Activated CD4-positive, alpha-beta T cell treated with anti-CD3 and anti-CD28 coated beads, Interleukin-2, amount 50 U/mL, for 4 hours (primary cell): ENCODE measurements at places on chromosomes 3 and 15.

DNA sequence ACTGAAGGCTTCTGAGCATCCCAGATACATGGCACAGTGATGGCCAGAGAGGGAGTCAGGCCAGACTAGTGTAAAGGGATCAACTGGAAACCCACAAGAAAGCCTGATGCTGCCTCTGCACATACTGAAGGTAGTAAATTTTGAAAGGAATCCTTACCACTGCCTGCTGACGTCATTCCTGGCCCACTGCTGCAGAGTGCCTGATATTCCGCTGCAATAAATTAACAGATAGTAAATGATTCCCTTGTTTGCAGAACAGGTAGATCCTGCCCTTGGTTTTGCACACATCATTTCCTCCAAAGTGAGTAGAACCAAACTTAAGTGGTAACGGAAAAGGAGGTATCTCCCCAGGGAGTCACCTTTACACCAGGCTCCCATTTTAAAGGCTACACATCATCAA, 146.7 kb downstream of the FBN1 start:
- DNase-seq: no peak

- peak; percentile 6 for DNase-seq
Observed at GRCh38 chr3:126081618-126082361, 2.1 kb downstream of the SLC41A3 start.

GRCh38 chr3:65545429-65545828, 493.3 kb downstream of the MAGI1 start:
- DNase-seq: no peak

DNA sequence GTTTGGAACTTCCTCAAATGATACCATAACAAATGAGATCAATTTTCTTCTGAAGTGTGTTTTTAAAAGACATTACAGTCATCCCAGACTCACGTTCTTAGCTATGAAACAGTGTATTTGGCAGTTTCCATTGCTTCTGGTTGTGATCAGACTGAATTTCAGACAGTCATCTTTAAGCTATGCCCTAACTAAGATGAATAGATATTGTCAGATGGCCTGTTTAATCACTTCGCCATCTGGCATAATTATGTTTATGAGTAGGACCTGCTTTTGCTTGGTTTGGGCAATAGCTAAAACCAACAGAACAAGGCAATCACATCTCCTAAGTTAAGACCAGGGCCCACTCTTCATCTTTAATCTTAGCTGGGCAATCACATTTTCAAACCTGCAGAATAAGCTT, 313.1 kb downstream of the SV2B start:
- no peak for DNase-seq

DNA sequence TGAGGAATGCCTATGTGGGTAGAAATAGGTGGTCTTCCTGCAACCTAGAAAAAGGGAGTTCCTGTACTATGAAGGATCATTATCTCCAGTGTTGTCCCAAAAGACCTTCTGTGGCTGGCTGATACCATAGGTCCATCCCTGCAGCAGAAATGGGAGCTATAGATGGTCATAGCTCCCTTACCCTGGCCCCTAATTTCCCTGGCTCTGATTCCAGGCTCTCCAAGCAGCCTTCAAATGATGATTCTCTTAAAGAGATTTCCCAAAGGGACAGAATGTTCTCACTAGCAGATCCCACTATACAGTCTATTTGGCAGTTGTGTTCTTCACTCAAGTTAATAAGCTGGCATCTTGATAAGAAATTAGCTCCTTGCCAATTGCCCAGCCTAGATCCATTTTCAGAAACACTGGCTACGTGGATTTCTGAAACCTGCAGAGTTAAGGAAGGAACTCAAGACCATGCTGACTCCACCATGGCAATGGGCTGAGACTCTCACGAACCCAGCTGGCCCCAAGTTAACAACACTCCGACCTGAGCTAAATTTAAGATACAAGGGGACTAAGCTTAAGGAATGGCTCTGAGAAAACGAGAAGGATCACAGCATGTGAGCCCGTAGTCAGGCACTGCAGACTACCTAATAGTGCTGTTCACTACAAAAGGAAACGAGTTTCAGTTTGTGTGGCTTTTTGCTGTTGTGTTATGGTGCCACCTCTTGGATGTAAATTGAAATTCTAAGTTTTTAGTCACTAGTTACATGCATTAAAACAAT, 11.4 kb downstream of the C15orf40 start:
- no peak for DNase-seq

GRCh38 chr3:125219261-125219701, 6.7 kb upstream of the SLC12A8 start:
- DNase-seq: no peak

GRCh38 chr15:67967871-67968431, 86.2 kb upstream of the PIAS1 start:
- no peak for DNase-seq

GRCh38 chr3:31571325-31571724, 38.6 kb downstream of the STT3B start:
- no peak for DNase-seq

GRCh38 chr3:60931452-60931851, 319.8 kb downstream of the FHIT start:
- DNase-seq: no peak

- DNase-seq: no peak
Observed at GRCh38 chr3:38565339-38566214, 69.4 kb downstream of the EXOG start.

- DNase-seq: no peak
Observed at GRCh38 chr3:35295906-35296305, 343.4 kb upstream of the ARPP21 start.

- no peak for DNase-seq
Observed at GRCh38 chr3:73727117-73727821, 102.5 kb upstream of the PDZRN3 start.

- no peak for DNase-seq
Observed at GRCh38 chr15:73941044-73941443, 14.8 kb downstream of the LOXL1 start.

- no peak for DNase-seq
Observed at GRCh38 chr3:36786921-36787890, 22.9 kb upstream of the DCLK3 start.

GRCh38 chr3:189229196-189229828, 57.5 kb downstream of the TPRG1 start:
- no peak for DNase-seq

- DNase-seq: no peak
Observed at GRCh38 chr3:8793242-8793641, 23.8 kb upstream of the OXTR start.

DNA sequence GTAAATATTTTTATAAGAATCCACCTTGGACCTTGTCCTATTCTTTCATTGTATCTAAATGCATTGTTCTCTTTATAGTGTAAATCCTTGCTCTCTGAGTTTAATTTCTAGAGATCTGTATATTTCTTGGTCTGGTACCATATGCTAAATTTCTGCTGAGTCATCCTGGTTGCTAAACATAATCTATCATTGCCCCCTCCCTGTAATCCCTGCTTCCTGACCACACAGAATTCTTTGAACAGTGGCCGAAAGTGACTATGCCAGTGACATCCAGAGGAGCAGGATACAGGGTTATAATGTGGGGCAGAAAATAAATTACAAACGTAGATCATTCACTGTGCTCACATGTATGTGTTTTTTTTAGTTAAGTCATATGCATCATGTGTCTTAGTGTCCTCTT, 143.1 kb downstream of the DIPK2A start:
- DNase-seq: no peak

GRCh38 chr3:142315083-142315482, 89.7 kb upstream of the GK5 start:
- DNase-seq: no peak

GRCh38 chr3:144129536-144130214, 158.1 kb downstream of the DIPK2A start:
- no peak for DNase-seq

DNA sequence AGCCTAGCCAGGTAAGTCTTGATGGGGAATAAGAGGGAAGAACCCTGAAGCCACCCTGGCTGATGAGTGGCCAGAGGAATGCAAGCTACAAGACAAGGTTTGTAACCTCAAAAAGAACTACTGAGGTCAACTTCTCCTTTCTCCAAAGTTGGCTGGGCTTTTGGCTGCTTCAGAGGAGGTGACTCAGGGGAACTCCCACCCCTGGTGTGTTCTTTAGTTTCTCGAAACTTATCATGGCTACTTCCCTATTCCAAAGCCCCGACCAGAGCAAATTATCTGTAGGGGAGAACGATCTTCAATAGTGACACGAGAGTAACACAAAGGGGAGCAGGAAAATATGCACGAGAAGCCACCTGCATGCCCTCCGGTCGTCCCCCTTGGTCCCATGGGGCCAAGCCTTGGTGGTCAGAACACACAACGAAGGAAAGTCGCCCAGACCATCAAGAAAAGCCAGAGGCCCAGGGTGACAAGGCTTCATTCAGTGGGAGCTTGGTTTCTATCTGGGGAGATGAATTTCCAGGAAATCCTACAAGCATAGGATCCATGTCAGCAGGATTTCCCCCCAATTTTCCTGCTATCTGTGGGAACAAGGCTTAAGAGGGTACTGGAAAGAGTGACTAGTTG, 6.5 kb upstream of the BCL2A1 start:
- no peak for DNase-seq

DNA sequence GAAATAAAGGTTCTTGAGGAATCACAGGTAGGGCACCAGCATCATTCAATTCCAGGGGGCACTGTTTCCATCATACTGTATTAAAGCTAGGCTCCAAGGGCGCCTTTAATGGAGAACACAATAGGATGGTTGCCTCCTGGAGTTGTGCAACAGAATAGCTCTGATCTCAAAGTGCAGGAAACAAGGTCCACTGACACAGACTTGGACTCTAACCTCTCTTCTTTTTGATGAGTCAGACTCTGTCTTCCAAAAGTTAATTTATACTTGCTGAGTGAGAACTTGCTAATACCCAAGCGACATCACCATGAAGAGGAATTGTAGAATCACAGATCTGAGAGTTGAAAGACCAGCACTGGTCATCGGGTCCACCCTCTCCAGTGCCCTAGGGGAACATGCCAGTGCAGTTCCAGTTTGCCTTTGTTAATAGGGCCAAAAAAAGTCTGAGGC, 94.4 kb upstream of the PHLDB2 start:
- DNase-seq: no peak

- DNase-seq: no peak
Observed at GRCh38 chr3:175729466-175729865, 870.3 kb downstream of the NAALADL2 start.

- no peak for DNase-seq
Observed at GRCh38 chr3:61687663-61688306, 126.4 kb downstream of the PTPRG start.

DNA sequence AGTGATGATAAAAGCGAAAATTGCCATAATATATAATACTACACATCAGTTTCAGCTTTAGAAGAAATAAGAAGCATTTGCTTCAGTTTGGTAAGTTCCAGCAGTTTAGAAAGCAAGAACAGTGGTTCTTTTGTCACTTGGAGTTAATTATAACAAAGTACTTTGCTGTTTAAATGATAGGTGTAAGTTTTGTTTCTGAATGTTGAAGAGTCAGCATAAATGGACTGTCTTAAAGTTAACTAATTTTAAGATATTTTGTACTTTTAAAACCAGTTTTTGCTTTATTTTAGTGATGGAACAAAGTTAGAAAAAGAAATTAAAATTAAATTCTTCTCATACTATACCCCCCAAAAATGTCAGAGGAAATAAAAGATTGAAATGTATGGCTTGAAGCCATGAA, 24.6 kb downstream of the CHCHD6 start:
- DNase-seq: no peak

DNA sequence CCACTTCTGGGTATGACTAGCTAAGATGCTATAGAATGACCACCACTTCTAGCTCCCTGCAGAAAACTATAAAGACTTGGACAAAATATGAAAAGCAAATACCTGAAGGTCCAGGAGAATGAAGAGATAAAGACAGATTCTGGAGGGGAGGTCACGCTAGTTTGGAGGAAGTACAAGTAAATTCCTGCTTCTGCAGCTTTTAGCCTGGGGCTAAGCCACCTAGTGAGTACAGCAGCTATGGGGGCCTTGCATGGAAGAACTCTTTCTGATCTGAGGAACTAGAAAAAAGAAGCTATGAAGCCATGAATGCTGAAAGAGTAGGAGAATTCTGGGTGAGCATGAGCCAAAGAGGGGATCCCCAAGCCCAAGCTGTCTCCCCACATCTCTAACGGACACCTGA, 29.8 kb downstream of the NRG4 start:
- DNase-seq: no peak

DNA sequence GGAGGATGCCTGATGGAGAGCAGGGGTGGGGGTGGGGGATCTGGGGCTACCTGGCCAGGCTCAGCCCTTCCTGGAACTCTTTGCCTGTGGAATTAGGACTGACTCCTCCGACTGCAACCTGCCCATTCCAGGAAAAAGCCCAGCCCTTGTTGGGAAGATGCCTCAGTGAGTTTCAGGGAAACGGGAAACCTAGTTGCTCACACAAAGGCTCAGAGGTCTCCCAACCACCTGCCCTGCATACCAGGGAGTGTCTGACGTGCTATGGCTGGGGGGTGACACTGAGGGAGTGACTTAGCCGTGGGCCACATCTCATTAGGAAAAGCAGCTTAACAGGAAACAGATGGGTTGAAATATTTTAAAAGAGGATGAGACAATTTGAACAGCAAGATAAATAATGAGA, 27.9 kb downstream of the CYP8B1 start:
- no peak for DNase-seq

GRCh38 chr3:151345859-151346258, 16.5 kb upstream of the P2RY13 start:
- DNase-seq: no peak

DNA sequence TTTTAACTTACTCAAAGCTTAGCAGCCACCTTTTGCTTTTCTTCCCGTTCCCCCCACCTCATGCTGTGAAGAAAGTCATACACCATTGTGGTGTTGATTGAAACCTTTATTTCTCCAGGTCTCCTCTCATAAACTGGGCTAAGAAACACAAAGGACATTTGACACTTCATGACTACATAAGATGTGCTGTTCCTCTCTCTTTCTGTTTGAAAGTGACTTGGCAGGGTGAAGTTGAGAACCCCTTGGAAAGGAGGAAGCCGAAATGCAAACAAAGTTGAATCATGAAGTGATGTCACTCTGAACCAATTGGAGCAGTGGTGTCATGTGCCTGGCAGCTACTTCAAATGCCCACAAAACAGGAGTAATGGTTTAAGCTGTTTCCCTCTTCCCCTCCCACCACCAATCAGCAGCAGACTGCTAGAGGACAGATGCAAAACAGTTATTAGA, 174.7 kb downstream of the IGF1R start:
- no peak for DNase-seq

- DNase-seq: no peak
Observed at GRCh38 chr15:56835718-56836171, 82.7 kb upstream of the TCF12 start.

GRCh38 chr3:151216641-151217607, 13.9 kb upstream of the GPR171 start:
- no peak for DNase-seq
